Activated CD4-positive, alpha-beta memory T cell treated with anti-CD3 and anti-CD28 coated beads, Interleukin-2, amount 10 ng/mL, durations not matched to agents 7 days and 5 days (primary cell): ENCODE measurements at places on chromosomes 16 and 17. TPM values are rescaled to one million over a fixed set of nuclear protein-coding genes. Genes with fewer than 3 reads are reported as not detected.

- no peak for DNase-seq
Measured at GRCh38 chr17:49887744-49888360, 40.0 kb upstream of the TAC4 start.

DNA sequence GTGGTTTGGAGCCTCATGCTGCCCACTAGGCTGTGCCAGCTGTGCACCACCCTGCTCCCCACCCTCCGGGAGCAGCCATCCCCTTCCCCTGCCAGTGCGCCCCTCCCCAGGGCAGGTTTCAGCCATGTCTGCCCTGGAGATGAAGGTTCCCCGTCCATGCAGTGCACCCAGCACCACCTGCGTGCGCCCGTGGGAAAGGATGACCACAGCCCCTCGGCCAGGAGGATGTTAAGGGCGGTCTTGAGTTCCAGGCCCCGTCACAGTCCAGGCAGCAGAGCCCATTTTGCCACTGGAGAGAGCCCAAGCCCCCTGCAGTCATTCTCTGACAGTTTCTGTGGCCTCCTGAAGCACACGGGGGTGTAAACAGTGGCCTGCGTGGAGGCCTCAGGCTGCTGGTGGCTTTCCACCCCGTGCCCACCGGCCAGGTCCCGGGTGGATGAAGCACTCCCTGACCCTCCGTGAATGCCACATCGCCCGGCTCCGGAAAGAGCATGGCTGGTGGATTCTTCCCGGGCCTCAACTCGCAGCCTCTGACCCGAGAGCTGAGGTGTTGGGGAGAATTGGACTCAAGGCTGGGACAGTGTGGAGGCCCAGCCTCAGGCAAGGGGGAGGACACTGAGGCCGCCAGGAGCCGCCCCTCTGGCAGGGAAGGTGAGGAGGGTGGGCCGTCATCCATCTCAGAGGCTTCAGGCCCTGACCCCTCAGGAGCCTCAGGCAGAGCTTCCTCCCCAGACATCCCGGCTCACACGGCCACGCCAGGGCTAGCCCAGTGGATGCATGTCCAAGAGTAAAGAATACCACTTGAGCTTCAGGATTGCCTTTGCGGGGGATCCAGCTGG lies 69.7 kb upstream of the CHMP6 start:
- DNase-seq, result no peak

- no peak for DNase-seq
Measured at GRCh38 chr17:6524520-6524919, 31.8 kb downstream of the PITPNM3 start.

DNA sequence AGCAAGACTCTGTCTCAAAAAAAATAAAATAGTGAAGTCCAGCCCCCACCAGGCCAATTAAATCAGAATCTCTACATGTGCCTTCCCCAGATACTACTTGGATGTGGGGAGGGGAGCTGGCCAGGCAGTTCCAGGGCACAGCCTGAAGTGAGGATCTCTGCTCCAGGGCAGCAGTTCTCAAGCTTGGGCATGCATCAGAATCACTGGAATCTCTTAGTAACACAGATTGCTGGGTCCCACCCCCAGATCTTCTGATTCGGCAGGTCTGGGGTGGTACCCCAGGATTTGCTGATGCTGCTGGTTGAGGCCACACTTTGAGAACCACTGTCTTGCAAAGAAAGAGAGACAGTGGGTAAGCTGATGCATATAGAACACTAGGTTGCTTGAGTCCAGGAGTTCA lies 8.3 kb upstream of the CDH5 start:
- DNase-seq, result no peak

DNA sequence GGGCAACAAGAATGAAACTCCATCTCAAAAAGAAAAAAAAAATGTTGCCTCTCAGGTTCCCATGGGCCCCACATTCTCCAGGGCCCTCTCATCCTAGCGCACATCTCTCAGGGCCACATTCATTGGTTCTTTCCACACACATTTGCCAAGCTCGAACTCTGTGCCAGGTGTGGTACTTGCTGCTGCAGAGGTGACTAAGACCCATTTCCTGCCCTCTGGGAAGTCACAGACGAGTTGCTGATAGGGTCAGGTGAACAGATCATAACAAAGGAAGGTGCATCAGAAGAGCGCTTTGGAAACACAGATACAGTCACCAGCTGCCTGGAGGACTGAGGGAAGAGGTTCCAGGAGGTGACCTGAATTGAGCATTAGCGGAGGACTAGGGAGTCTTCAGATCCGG lies 1.0 kb downstream of the GSDMA start:
- peak; percentile 25 for DNase-seq

GRCh38 chr17:75277664-75278071 lies 6.6 kb upstream of the MIF4GD start:
- DNase-seq, result no peak

DNA sequence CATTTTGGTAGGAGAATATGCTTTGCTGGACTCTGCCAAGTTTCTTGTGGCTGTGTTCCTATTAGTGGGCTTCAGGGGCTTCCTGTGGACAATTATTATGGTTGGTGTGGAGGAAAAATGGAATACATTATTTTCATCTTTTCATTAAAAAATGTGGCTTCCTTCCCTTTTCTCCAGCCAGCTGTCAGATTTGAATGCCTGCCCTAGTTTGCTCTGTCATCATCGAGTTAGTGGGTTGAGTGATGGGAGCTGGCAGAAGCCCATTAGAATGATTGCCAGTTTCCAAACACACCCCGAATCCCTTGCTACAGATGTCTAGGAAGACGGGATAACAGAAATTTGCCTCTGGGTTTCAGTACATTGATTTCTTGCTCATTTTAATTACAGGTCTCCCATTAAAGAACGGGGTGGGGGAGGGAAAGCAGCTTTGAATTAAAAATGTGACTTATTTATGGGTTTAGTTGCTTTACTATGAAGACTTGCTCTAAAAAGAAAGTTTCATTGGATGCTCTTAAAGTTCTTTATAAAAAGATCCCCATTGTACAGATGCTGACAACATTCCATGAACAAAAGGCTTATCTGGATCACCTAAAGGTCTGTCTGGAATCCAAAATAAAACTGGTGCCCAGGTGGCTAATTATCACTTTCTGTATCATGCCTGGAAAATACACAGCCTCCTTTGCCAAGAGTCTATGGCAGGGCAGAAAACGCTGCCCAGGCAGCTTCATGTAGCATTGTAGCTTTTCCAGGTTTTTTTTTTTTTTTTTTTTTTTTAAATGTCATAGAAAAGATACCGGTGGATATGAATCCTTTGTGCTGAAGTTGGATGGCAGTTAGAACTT lies 103.6 kb downstream of the PRKCA start:
- no peak for DNase-seq

- DNase-seq, result no peak
Measured at GRCh38 chr17:45907750-45908395, 13.5 kb downstream of the MAPT start.

- DNase-seq, result peak; percentile 82
Measured at GRCh38 chr16:525520-526180, 1.9 kb upstream of the CAPN15 start.

The CETP gene
- total RNA-seq, result not detected

The DHRS7C gene
- total RNA-seq, result not detected
